Vagina (tissue), 2 donors: ENCODE measurements at places on chromosomes 4 and X.

GRCh38 chr4:24701683-24702082, 93.7 kb upstream of the SOD3 start:
- no peak for DNase-seq

DNA sequence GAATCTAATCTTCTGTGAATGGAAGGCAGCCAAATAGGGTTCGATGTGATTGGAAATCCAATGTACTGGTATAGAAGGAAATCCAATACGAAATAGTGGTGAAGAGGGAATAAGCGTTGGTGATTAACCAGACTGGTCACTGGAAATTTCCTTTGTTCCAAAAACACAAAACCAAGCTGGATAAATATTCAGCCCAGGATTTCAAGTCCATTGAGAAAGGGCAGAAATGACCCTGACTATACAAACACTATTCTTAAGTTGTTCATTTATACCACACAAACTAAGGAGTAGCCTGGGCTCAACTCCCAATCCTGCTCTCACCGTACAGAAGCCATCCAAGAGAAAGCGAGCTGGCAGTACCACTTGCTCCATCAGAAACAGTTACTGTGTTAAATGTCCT, 32.2 kb downstream of the PCDH19 start:
- DNase-seq, result no peak

- DNase-seq, result no peak
These were observed 885.0 kb upstream of the EPHA5 start for GRCh38 chr4:66555301-66555700.

- no peak for DNase-seq
These were observed 9.6 kb upstream of the CCDC149 start for GRCh38 chr4:24922416-24922815.

GRCh38 chr4:148263127-148263526, 179.1 kb downstream of the NR3C2 start:
- no peak for DNase-seq

GRCh38 chr4:62771983-62772557, 1571.9 kb downstream of the ADGRL3 start:
- no peak for DNase-seq

DNA sequence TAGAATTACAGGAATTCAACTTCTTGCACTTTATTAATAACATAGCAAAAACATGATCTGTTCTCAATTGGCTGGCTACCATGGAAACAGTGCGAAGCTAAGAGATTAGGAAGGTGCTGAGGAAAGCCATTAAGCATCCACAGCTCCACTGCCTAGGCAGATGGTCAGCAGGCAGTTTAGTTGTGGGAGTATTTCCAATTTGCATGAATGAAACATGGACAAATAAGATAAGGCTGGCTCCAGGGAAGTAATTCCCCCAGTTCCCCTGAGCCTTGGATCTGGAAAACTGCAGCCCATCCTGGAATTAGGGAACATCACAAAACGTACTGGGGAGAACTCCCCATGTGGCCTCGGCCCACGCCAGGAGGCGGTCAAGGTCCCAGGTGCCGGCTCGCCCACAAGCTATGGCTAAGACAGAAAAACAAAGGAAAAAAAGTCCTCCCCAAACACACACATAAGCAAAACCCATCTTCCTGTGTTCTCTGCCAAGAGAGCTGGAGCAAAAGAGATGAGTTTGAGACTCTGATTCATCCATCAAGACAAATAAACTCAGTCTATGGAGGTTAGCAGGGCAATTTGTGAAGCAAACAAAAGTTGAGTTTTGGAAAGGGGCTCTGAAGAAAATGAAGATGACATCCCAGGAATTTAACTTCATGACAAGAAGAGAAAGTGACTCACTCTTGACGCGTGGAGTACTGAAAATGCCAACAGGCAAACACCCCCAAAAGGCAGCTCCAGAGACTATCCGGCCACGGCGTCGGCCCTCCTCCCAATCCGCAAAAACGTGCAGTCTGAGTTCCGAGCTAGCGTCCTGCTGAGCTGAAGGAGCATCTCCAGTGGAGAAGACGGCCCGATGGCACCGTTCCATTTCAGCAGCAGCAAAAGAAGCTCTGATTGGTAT, 45.1 kb downstream of the IGFBP7 start:
- DNase-seq, result no peak

DNA sequence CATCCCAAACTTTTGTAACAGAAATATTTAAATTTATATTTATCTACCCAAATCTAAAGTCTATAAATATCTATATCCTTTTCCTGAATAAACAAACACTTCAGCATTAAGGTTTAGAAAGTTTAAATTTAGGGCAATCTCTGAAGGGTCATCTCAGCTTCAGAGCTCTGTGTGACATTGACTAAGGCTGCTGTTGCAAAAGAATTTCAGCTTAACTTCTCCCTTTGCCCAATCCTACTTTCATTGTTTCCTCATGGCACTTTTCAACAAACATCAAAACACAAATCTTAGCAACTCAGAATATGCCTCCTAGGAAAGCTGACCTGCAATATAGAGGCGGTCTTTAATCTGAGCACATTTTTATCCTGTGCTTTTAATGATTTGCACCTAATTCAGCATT, 79.7 kb upstream of the BANK1 start:
- DNase-seq, result no peak

DNA sequence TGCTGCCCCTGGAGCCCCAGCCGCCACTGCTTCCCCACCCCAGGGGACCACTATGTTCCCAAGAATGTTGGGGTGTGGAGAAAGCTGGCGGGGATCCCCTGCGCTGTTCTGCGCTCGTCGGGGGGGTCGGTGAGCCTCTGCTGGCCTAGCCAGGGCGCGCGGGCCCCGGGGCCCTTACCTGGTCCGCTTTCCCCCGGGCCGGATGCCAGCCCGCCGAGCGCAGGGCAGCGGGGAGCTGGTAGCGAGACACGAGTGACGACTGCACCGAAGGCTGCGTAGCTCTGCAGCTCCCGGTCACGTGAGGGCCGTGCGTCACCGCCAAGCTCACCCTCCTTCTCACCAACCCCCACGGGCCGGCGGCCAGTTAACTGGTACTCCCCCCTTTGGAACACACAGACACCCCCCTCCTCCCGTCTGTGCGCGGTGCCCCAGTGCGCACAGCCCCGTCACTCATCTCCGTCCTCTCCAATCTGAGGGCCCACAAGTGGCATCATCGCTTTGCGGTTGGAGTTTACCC, at the start of gene BEX1:
BEX1 (minus strand) TSS at position 254 of the 517 bp plus-strand sequence. CDS start 897 bp downstream, outside the sequence.
- no peak for DNase-seq

- peak; percentile 65 for DNase-seq
These were observed 229.3 kb upstream of the BCOR start for GRCh38 chrX:40327085-40327484.

- no peak for DNase-seq
These were observed at the start of gene TMA16 for GRCh38 chr4:163494360-163495241. TSS of gene TMA16 (plus strand) at chr4:163494690. CDS start at chr4:163494802, 112 bp downstream.

DNA sequence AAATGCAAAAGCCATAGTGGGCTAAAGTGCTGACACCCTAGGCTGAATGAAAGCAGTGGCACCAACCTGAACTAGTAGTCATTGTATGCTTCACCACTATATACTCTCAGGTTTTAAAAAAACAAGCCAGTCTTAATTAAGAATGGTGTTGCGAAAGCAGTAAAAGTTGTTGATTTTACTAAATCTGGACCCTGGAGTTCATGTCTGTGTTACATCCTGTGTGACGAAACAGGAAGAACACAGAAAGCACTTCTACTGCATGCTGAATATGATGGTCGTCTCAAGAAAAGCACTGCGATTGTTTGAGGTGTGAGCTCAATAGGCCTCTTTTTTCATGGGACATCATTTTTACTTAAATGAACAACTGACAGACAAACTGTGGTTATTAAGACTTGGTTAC, 24.2 kb upstream of the GDPD2 start:
- DNase-seq, result no peak

DNA sequence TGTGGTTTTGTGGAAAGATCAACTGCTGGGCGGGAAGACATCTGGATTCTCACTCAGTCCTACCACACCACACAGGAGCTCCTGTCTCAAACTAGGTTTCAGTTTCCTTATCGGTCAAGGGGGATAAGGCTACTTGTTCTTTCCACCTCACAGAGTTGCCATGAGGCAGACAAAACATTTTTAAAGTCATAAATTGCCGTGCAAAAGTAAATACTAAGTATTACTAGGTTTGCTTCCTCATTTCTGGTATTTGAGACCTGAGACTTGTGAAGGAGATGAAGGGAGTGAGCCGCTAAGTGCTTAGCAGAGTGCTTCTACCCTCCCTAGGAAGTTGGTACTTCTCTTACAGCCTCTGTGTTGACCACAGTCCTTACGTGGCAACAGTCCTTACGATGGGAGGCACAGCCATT, 1.5 kb downstream of the LAP3 start:
- DNase-seq, result no peak

GRCh38 chr4:84286048-84286447, 213.0 kb downstream of the NKX6-1 start:
- no peak for DNase-seq

DNA sequence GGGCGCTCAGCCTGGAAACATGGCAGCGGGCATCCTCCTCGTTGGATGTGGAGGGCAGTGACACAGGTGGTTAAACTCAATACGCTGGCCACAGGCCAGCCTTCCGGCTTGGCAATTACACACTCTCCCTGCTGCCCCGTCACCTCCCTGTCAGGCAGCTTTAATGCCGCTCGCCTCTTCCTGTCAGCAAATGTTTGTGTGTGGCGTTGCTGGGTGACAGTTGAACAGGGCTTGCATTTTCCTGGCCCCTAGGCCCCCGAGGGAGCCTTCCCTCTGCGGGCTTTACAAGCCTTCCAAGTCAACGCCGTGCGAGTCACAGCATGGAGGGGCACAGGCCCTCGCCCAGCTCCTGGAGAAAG, 620.0 kb downstream of the BCOR start:
- no peak for DNase-seq

DNA sequence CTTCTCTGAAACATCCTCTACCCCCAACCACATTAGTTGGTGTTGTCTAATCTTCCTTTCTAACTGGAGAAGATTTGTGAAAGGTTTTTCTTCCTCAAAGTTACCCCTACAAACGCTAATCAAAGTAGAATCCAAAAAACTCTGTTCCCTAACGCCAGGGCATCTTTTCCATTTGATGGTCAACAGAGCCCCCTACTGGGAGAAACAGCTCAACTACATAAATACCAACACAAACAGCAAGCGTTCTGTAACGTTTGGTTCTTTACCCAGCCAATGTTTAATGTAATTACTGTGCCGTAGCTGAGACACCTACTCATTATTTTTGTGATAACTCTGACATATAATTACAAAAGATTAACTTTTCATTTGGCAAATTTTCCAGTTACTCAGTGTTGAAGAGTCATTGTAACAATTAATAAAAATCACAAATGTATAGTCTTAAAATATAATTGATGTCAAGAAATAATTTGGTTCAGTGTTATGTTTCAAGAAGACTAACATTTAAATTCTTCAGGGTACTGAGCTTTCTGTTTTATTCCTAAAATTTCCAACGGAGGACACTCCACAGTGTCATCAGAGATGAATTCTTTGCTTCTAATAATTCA, 94.9 kb upstream of the TBC1D9 start:
- DNase-seq, result no peak

- DNase-seq, result no peak
These were observed 31.8 kb downstream of the CENPU start for GRCh38 chr4:184702114-184702513.

GRCh38 chrX:107673431-107673830, 45.1 kb downstream of the PRPS1 start:
- DNase-seq, result no peak

- no peak for DNase-seq
These were observed 75.3 kb downstream of the DCUN1D4 start for GRCh38 chr4:51918251-51918650.

DNA sequence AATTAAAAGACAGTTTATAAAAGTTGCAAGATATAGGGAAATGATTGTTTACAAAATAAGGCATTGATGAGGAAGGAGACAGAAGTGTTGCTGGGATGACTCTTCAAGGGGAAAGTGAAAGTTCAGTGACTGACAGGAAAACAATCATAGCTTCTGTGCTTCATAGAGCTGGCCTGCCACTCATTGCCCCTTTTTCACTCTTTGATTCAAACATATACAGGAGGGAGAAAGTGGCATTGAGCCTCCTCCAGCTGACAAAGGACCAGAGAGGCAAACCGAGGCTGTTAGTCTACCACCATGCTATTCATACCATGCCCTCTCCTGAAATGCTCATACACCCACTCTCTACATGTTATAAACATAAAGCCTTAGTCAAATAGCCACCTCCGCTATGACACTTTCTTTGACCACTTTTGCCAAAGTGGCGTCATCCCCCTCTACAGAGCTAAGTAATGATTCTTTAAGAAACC, 79.2 kb upstream of the ATOH1 start:
- no peak for DNase-seq

GRCh38 chr4:132123870-132124623, 1025.0 kb upstream of the PCDH10 start:
- no peak for DNase-seq
